ENCODE measurements at places on chromosomes 11 and 22. TPM values are rescaled to one million over a fixed set of nuclear protein-coding genes. Genes with fewer than 3 reads are reported as not detected.

Gene GTF2H1
- 56.7 TPM for total RNA-seq

Gene OSM
- not detected for total RNA-seq

Gene ANO9
- total RNA-seq: 0.11 TPM

DNA sequence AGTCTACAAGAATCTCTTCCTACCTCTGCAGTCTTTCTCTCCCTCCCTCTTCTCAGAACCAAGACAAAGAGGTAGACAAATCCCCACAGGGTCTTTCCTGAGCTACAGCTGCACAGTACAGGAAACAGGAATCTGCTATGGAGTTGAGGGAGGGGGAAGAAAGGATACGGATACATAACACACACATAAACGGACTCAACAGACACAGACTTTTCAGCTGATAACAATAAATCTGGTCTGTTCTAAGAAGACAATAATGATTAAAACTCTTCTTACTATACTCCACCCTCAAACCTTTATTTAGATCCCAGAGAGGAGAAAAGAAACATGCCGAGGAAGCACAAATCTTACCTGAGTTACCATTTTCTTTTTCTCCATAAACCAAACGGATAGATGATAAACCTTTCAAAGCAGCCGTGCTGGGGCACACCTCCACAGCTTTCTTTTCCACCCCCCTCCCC lies 122.2 kb downstream of the APOL5 start:
- H3K27me3 ChIP-seq: no peaks in the 10 kb centered on the region
- DNase-seq: no peak
- H3K36me3 ChIP-seq: no peaks in the 10 kb centered on the region
- H3K27ac ChIP-seq: peak overlapping the region; percentile 81

GRCh38 chr11:36513965-36514364 lies 3.9 kb upstream of the TRAF6 start:
- no peak for DNase-seq
- H3K4me3 ChIP-seq: no peak overlapping the region
- no peaks in the 10 kb centered on the region for H3K27me3 ChIP-seq
- no peaks in the 10 kb centered on the region for H3K36me3 ChIP-seq
- H3K27ac ChIP-seq: no peak overlapping the region

- H3K27me3 ChIP-seq: no peaks in the 10 kb centered on the region
- peaks cover 52% of the 10 kb centered on the region for H3K36me3 ChIP-seq
- H3K4me3 ChIP-seq: no peak overlapping the region
- peaks cover 19% of the 10 kb centered on the region for H3K4me1 ChIP-seq
Observed at GRCh38 chr11:68890490-68891231, 13.0 kb downstream of the MRPL21 start.

- DNase-seq: no peak
- H3K4me1 ChIP-seq: peaks cover 7% of the 10 kb centered on the region
- H3K27ac ChIP-seq: no peak overlapping the region
- no peaks in the 10 kb centered on the region for H3K27me3 ChIP-seq
- no peak overlapping the region for H3K4me3 ChIP-seq
- peaks cover 68% of the 10 kb centered on the region for H3K36me3 ChIP-seq
Observed at GRCh38 chr11:62627713-62628112, 5.9 kb upstream of the B3GAT3 start.

DNA sequence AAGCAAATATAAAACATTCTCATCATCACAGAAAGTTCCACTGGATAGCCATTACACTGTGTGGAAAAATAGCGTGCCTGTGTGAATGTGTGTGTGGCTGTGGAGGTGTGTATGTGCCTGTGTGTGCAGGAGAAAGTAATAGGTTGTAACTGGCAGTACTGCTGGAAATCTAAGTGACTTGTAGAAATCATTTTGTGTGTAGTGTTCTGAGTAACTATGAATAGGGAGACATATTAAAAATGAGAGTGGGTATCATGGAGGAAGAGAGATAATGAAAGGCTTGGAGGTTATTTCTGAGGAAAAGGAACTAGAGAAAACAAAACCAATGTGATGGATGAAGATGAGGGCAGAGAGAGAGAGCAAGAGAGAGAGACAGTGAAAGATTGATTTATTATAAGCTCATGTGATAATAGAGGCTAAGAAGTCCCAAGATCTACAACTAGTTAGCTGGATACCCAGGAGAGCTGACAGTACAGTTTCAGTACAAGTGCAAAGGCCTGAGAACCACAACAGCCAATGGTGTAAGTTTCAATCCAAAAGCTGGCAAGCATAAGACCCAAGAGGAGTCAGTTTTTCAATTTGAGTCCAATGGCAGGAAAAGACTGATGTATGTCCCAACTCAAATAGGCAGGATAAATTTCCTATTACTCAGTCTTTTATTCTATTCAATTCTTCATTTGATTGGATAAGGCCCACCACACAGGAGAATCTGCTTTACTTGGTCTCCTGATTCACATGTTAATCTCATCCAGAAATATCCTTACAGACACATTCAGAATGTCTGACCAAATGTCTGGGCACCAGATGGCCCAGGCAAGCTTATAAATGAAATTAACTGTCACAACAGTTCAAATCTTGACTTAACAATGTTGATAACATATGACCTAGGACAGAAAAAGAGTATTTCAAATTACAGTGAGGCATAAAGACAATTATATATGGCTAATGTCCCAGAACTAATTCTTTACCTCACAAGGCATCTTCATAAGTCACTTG lies 14.9 kb downstream of the KBTBD3 start:
- no peaks in the 10 kb centered on the region for H3K27me3 ChIP-seq
- no peak for DNase-seq
- no peaks in the 10 kb centered on the region for H3K4me1 ChIP-seq
- H3K4me3 ChIP-seq: no peak overlapping the region
- H3K27ac ChIP-seq: no peak overlapping the region

DNA sequence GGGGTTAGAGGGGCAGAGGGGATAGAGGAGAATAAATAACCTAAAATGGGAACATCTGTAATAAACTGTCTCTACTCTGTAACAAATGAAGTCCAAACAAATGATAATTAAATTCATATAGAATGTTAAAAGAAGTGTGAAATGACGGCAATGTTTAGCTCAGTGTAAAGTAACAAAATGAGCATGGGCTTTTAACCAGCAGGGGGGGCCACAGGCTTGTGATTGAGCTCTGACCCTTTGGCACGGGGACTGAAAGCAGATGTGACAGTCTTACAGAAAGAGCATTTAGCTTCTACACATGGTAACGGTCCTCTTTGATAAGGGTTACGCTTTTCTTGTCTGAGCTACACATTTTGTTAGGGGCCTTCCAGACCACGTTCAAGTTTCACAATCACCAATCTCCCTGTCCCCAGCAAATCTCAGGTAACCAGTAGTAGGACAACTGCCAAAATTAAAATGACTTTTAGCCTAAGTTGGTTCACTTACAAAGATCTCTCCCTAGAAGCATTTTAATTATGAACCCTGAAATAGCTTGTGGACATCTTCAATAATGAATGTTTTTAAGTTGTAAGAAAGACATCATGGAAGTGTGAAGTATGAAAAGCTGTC lies 262.5 kb downstream of the DCDC1 start:
- no peak overlapping the region for H3K27ac ChIP-seq
- DNase-seq: no peak
- H3K27me3 ChIP-seq: no peaks in the 10 kb centered on the region
- no peaks in the 10 kb centered on the region for H3K36me3 ChIP-seq
- H3K4me3 ChIP-seq: no peak overlapping the region
